H7 (cell line): ENCODE measurements at places on chromosomes 7 and 10.

GRCh38 chr7:33794419-33794818 is 110.9 kb upstream of the BMPER start:
- no peak for DNase-seq

GRCh38 chr7:122702872-122703510 is at the start of gene RNF148:
RNF148 (minus strand) TSS chr7:122702922; CDS start chr7:122702750, 172 bp downstream.
- DNase-seq: no peak

DNA sequence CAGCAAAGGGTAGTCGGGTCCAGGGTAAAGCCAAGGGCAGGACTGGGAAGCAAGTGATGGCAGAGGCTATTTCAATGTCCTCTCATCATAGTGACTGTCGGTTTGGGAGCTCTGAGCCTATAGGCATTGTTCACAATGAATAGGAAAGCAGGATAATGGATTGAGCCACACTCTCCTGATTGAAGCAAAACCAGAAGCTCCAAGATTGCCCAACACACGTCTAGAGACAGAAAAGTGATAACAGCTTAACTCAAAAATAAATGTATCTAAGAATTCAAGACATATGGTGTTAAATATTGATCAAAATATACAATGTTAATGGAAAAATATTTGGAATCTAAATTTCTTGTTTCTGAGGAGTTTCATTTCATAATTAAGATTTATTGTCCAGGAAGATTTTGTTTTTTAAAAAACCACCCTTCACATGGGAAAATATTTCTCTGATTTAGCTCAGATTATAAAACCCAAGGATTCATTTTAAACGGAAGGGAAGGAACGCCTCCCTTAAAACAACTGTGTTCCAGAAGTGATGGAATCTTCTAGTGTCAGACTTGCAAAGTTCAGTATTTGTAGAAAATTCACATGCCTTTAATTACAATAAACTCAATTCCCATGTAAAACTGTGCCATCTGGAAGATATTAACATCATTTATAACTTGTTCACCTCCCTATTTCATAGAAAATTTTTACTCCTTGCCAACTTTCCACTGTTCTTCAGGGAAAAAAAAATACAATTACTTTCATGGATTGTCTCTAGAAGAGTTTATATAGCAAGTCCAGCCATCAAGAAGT is 54.5 kb downstream of the NRP1 start:
- no peak for DNase-seq

DNA sequence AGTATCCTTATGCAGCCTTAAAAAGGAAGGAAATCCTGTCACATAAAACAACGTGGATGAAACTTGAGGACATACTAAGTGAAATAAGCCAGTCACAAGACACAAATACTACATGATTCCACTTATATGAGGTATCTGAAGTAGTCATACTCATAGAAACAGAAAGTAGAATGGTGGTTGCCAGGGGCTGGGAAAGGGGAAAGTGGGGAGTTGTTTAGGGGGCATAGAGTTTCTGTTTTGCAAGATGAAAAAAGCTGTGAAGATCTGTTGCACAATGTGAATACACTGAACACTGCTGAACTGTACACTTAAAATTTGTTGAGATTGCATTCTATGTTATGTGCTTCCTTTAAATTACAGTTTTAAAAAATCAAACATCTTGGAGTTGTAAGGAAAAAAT is 2.9 kb downstream of the NUP205 start:
- no peak for DNase-seq

- no peak for DNase-seq
These were observed 66.2 kb upstream of the PDGFA start for GRCh38 chr7:585873-586272.

DNA sequence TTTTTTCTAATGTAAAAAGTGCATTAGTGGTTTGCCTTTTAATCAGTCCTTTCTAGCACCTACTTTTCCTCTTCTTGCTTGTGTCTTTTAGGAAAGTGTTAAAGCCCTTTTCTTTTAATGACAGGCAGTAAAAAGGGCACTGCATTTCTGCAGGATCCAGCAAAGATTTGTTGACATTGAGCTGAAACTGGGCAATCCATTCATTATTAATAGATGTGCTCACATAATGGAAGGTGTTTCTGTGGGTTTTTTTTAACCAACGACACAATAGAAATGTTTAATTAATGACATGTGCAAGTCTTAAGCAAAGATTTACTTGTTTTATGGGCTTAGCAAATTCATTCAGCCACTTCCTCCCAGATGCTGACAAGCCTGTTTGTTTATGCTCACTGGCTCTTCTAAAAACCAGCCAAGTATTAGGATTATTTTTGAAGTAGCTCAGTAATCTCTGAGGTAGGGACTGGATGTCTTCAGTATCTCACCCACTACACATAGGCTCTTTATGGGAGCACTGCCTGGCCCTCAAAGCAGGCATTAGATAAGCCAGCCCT is 1201.1 kb downstream of the SORCS1 start:
- DNase-seq: no peak

GRCh38 chr10:44888886-44889285 is 22.3 kb upstream of the TMEM72 start:
- no peak for DNase-seq

DNA sequence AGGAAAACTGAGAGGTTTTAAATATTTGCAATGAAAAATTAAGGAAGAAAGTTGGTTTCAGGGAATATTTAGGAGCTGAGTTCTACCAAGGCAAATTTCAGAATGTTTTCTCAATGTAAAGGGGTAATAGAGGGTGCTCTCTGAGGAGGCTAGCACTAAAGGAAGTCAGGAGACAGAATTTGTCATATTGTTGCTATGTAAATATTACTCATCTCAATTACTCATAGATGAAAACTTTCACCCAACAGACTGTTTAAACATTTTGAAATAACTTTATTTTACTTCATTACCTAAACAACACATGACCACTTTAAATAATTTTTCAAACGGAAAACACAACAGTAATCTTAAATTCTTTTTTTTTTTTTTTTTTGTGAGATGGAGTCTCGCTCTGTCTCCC is 274.8 kb upstream of the NRG3 start:
- DNase-seq: no peak

- peak; percentile 56 for DNase-seq
These were observed 17.0 kb downstream of the PNLIPRP3 start for GRCh38 chr10:116444527-116445142.

DNA sequence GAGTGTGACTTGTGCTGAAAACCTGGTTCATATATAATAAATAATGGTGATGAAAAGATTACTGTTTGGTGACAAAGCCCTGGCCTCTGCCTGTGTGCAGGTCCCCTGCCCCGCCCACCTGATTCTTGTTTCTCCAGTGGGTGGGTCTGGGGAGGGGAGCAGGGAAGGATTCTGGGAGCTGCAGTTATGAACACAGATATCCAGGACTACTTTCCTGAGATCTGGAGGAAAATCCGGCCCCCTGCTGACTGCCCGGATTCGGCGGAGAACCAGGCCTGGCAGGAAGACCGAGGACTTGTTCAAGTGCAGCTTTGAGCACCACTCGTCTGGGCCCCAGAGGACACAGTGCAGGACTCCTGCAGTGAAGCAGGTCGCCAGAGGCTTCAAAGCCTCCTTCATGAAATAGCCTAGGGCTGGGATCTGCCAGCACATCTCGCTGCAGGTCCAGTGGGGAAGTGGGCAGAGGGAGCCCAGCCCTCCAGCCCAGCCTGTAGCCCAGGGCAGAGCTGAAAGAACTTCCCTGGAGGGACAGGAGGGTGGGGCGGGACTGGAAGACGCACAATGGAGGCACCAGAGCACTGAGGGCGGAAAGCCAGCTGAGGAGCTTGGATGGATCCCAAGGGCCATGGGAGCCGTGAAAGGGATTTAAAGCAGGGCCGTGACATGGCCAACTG is 7.0 kb downstream of the ATP6V0E2 start:
- DNase-seq: peak; percentile 17

- no peak for DNase-seq
These were observed 176.5 kb upstream of the KCTD7 start for GRCh38 chr7:66452165-66452564.

DNA sequence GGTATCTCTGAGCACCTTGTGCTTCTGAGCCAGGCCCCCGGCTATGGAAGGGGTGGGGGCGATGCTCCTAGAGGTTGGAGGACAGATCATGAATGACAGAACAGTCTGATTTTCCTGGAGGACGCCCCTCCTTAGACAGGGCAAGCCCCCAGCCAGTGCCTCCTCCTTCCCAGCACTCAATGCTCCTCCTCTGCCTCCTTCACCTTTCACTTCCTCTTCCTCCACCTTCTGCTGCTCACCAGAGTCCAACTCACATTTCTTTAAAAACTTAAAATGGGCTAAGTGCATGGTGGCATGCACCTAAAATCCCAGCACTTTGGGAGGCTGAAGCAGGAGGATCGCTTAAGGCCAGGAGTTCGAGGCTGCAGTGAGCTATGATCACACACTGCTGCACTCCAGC is 71.1 kb upstream of the CUX1 start:
- DNase-seq: no peak

DNA sequence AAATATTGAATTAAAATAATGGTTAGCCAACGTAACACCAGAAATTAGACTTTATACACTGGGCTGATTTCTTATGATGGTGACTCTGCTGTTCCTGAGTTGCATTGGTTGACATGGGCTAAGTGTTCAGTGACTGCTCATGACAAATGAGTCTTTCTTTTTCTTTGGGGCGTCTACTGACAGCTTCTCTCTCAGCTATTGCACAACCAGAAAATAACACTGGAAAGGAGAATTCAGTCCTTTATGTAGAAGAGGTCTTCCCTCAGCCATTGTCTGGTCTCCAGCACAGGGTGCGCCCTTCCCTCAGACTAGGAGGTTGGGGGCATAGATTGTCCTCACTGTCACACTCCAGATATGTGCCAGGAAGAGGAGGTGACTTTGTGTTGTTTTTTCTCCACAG is 21.6 kb downstream of the PNLIP start:
- DNase-seq: no peak

GRCh38 chr7:17101207-17101696 is 197.2 kb upstream of the AHR start:
- DNase-seq: no peak

GRCh38 chr10:72709041-72709440 is 17.1 kb downstream of the MCU start:
- no peak for DNase-seq

GRCh38 chr7:84200859-84201258 is 6.3 kb upstream of the SEMA3A start:
- no peak for DNase-seq

DNA sequence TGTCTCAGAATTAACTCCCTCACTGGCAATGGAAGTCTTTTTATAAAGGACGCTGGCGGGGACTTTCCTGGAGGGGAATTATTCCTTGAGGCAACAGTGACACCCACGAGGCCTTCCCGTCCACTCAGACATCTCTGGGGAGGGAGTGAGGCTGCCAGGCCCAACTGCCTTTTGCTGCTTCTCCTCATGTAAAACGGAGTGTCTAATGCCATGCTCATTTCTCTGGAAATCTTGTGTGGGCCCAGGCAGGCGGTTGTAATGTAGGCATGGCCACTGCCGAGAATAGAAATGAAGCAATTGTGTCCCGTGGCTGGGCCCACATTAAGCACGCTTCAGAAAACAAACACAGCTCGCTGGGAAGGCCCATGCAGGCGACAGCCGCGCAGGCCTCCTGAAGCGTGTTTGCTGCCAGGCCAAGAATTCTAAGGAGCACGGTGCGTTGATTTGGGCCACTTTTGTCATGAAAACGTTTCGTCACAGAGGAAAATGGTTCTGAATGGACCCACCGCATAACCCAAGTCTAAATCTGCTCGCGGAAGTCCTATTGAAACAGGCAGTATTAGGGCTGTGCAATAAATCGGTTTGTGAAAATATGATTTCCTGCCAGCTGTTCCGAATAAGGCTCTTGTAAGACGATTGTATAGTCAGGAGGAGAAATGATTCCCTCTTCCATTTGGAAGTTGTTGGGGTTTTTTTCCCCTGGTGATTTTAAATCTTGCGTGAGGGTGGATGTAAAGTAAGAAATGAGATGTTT is 104.2 kb upstream of the CHST15 start:
- no peak for DNase-seq

GRCh38 chr7:75758491-75758890 is 13.5 kb downstream of the CCL26 start:
- no peak for DNase-seq

DNA sequence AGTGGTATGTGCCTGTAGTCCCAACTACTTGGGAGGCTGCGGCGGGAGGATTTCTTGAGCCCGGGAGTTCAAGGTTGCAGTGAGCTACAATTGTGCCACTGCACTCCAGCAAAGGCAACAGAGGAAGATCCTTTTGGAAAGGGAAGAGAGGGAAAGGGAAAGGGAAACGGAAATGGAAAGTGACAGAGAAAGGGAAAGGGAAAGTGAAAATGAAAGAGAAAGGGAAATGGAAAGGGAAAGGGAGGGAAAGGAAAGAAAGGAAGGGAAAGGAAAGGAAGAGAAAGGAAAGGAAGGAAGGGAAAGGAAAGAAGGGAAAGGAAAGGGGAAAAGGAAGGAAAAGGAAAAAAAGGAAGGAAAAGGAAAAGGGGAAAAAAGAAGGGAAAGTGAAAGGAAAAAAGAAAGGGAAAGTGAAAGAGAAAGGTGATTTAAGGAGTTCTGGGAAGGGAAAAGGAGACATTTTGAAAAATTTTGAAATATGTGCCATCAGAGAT is 2.3 kb upstream of the ZC3HAV1 start:
- DNase-seq: no peak

DNA sequence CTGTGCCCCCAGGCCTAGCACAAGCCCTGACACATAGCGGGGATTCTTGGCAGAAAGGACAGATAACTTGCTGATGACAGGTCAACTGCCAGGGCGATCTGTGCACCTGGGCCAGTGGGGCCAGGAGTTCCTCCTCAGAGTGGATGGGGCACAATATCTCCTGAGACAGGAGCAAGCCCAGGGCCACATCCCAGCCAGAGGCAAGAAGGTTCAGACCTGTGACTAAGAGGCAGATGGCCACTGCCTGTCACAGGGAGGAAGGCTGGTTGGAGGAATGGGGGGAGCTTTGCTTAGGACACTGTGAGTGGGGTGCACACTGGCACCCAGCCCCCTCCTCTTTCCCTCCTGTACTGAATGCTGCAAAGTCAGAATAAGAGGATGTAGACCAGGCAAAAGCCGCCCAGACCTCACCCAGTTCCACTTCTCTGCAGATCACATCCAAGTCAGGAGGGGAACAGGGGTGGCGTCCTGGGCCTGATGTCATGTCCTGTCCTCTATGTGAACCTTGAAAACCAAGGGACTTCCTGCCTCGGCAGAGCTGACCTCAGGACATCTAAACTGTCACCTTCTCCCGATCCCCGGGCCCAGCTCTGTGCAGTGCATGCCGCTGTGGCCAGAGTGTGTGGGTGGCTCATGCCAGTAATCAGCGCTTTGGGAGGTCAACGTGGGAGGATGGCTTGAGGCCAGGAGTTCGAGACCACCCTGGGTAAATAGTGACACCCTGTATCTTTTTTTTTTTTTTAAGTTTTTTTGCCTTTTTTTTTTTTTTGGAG is 1.3 kb downstream of the GUSB start:
- no peak for DNase-seq

- DNase-seq: no peak
These were observed 9.6 kb downstream of the KAZALD1 start for GRCh38 chr10:101071267-101071884.
